Fibroblast of skin of right quadriceps (primary cell): ENCODE measurements at places on chromosomes 3 and 15.

DNA sequence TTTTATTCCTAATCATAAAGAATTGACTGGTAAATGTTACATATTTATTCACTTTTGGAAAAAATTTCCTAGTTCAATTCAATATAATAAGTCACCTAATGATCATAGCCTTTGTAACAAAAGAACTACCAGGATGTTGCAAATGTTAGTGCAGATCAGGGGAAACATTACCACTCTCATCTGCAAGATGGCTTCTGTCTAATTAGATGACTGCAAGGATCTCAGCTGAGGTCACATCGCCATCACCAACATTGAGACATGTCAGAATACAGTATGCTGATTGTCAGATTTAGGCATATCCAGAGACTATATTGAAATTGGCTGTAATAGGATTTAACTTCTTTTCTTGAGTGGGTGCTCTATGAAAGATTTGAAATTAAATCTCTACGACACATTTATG lies 431.4 kb upstream of the AGTR1 start:
- DNase-seq, result no peak

GRCh38 chr3:196067439-196067838 lies 14.5 kb downstream of the TFRC start:
- DNase-seq, result no peak

- DNase-seq, result no peak
Observed at GRCh38 chr3:359672-360071, 163.1 kb downstream of the CHL1 start.

GRCh38 chr3:58291671-58292338 lies 14.2 kb upstream of the RPP14 start:
- DNase-seq, result no peak

- no peak for DNase-seq
Observed at GRCh38 chr15:52506549-52506948, 22.1 kb downstream of the MYO5A start.

DNA sequence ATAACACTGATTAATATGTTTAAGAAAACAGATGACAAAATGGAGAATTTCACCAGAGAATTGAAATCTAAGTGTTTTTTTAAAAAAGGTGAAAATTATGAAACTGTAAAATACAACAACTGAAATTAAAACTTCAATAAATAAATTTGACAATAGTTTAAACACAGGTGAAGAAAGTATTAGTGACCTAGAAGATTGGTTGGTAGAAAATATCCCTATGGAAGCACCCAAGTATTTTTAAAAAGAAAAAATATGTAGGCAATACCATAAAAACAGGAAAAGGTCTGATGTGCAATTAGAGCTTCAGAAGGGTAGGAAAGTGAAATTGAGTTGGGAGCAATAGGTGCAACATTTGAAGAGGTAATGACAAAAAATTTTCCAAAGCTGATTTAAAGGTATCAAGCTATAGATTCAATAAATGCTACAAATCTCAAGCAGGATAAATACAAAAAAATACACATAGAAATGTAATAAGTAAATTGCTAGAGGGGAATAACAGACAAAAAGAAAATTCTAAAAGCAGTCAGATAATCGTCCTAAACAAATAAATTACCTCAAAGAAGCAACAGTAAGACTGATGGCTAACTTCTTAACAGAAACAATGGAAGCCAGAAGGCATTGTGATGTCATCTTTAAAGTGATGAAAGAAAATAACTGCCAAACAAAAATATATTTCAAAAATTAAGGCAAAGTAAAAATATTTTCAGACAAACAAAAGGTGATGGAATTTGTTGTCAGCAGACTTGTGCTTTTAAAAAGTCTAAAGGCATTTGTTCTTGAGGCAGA lies 9.5 kb upstream of the IL12A start:
- no peak for DNase-seq

- DNase-seq, result no peak
Observed at GRCh38 chr3:99508191-99508590, 130.2 kb upstream of the COL8A1 start.

- DNase-seq, result peak; percentile 84
Observed at GRCh38 chr3:146590521-146590920, 14.6 kb downstream of the PLSCR5 start.

- DNase-seq, result no peak
Observed at GRCh38 chr3:51966922-51967383, 301 bp downstream of the PCBP4 start.

- DNase-seq, result no peak
Observed at GRCh38 chr3:66021731-66022131, 17.0 kb downstream of the MAGI1 start.

DNA sequence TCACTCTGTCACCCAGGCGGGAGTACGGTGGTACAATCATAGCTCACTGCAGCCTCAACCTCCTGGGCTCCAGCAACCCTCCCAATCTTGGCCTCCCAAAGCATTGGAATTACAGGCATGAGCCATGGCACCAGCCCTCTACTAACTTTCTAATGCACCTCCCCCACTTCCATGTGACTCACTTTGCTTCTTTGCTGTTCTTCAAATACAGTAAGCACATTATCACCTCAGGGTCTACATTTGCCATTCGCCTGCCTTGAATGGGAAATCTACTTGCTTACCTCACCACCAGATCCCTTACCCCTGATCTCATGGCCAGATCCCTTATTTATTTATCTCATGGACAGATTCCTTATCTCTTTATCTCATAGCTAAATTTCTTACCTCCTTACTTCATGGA lies 235.3 kb downstream of the KCNMB2 start:
- DNase-seq, result no peak

- DNase-seq, result peak; percentile 28
Observed at GRCh38 chr15:101255051-101255395, 3.2 kb upstream of the CHSY1 start.

DNA sequence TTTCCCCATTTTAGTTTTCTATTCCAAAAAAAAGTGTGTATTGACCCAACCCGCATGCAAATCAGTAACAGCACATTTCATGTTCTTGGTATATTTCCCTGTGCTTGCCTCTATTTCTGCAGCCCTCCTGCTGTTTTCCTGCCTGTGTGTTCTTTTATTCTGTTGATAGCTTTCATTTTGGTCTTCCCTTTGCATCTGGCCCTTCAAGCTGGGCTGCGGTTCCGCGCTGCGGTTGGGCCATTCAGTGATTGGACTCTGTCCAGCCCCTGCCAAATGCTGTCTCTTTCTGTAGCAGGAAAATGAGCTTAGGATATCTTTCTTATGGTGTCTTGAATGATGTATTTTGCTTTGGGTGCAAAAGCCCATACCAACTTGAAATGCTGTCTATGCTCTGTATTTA lies 49.9 kb downstream of the ZNF621 start:
- DNase-seq, result peak; percentile 24

- no peak for DNase-seq
Observed at GRCh38 chr3:99295836-99296235, 342.6 kb upstream of the COL8A1 start.

- DNase-seq, result peak; percentile 80
Observed at GRCh38 chr3:188890572-188891270, 281.1 kb upstream of the TPRG1 start.

- DNase-seq, result no peak
Observed at GRCh38 chr3:166187237-166187636, 350.0 kb upstream of the BCHE start.

GRCh38 chr3:49699281-49699979 lies 10.1 kb downstream of the RNF123 start:
- no peak for DNase-seq

- peak; percentile 49 for DNase-seq
Observed at GRCh38 chr3:39990532-39990931, 181.1 kb downstream of the MYRIP start.

GRCh38 chr3:60339304-60339703 lies 911.9 kb downstream of the FHIT start:
- DNase-seq, result no peak
